Stimulated activated CD4-positive, alpha-beta T cell treated with anti-CD3 and anti-CD28 coated beads, Interleukin-15, amount 100 ng/mL, for 1 hour (primary cell): ENCODE measurements at places on chromosomes 7 and 10.

DNA sequence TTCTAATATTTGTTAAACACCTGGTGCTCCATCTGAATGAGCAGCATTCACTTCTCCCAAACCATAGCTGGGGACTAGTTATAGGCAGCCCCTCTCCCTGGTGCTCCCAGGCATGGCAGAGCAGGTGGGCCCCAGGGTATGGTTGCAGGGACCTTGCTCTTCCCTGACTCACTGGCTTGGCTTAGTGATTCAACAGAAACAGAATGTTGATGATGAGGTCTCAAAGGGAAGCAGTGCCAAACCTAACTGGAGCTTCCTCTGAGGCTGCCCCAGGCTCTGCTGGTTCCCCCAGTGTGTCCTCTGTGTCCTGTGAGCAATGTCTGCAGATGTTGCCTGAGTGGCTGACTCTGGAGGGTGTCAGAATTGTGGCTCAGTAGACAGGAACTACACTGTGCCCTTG is 3.7 kb downstream of the GPR26 start:
- no peak for DNase-seq

- DNase-seq = no peak
These were observed 29.6 kb downstream of the AMZ1 start for GRCh38 chr7:2717293-2718261.

DNA sequence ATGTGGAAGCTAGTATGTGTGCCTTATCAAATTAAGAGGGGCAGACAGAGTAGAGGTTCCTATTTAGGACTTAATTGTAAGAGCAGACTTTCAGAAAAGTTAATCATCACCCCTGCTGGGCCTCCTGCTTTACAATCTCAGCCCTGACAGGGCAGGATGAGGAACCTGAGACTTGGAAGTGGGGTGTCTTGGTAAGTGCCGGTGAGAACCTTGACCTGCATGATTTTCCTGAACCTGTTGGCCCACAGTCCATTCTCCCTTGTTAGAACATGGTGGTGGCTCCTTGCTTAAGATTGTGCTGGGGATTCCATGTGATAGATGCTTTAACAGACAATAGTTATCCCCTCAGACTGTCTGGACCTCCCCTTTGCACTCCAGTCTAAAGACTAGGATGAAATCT is 141.7 kb upstream of the TMEM72 start:
- DNase-seq = no peak

- no peak for DNase-seq
These were observed 234.0 kb downstream of the TNS3 start for GRCh38 chr7:47347816-47348385.

- DNase-seq = no peak
These were observed 597.2 kb upstream of the ADARB2 start for GRCh38 chr10:2334575-2334974.

DNA sequence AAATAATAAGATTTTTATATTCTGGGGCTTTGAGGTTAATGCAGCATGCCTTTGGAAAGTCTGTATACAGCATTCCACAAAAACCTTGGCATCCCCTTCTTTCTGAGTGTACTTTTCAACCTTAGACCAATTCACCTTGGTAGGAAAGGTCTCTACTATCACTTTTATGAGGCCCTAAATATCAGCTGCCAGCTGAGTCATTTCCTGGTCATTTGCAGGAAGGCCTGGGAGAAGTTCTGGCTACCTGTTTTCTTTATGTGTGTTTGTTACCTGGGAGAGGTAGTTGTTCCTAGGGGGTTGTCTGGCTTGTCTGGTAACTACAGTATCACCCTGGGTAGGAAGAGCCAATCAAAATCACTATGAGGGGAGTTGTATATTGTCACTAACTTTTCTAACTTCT is 4.1 kb downstream of the SPAM1 start:
- no peak for DNase-seq

- DNase-seq = no peak
These were observed 30.5 kb downstream of the JAKMIP3 start for GRCh38 chr10:132096223-132096622.

- no peak for DNase-seq
These were observed 35.3 kb upstream of the BET1 start for GRCh38 chr7:94039368-94040035.
